ENCODE measurements at places on chromosomes 7 and 10.

DNA sequence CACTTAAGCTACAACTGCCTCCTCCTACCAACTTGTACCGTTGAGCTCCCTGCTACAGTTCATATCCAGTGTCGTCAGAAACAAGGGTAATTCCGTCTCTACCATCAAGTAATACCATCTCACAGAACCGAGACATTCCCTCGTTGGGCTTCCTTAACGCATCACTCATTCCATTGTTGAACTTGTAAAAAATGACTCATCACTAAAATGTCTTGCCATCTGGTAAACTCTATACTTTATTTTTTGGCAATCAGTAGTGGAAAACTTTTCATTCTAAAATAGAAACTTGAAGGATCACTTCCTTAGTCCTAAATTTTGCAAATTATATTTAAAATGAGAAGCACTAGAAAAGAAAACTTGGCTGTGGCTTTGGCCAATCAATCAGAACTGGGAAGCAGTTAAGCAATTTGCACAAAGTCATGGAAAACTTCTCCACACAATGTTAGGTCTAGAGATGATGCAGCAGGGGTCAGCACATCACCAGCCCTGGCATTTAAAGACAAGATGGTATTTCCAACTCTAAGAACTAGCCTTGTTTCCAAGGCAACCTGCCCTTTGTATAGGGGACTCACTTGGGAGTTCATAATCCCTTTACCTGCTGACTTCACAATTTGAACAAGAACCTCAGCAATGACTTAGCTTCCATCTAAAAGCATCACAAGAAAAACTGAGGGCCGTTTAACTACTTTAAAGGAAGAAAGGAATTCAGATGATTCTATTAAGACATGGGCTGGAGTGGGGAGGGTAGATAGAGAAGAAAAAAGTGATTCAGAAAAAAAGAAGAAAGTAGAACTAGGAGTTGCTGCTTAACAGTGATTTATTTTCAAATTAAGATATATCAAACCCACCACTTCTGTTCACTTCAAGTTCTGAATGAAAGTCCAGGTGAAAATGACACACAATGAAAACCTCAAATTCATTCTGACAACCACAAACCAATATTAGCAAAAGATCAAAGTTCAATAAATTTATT, 288.1 kb downstream of the PARD3 start:
- no peak for DNase-seq

DNA sequence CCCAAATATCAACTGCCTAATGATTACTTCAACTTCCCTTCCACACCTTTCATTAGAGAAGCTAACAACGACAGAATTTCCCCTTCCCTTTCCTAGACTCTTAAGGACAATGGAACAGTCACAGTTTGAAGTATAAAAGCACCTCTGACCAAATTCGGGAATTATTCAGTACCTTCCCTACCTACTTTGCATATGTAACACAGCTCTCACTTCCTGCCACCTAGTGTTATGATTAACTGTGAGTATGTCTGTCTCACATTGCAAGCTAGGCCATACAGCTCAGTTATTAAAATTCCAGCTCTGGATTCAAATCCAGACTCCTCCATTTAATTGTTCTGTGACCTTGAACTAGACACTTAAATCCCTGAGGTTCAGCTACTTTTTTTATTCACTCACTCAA, 44.8 kb upstream of the HPSE2 start:
- no peak for DNase-seq

DNA sequence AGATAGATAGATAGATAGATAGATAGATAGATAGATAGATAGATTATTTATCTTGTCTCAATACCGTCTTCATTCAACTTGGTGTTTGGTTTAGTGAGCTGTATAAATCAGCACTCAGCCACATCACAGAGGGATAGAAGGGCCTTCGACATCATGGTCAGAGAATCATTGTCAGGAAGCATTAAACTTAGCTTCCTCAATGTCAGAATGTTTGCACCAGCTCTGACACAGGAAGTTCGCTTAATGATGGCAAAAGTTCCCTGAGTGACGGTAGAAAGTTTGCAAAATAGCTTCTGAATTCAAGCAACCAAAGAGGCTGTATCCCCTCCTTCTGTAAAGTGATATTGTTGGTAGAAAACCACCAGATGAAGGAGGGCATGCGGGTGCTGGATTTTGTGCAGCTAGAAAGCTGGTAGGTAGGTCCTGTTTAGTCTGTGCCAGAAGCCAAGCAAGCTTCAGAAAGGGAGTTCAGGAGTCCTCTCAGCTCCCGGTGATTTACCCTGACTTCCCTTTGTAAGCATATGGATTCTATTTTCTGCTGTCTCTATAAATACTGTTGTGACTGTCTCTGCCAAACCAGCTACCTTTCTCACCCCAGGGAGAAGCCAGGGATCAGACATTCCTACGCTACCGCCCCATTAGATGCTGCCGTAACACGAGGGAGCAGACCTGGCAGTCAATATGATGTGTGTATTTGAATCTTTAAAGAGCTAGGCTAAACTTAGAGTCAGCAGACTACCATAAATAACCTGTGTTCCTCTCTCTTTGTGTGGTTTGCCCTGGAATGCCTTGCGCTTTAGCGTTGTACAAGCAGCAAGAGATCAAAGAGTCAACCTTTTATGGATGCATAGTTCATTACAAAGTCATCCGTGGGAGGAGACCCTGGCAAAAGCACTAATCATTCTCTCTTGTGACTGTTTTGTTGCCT, 200.5 kb upstream of the KIAA1217 start:
- DNase-seq, result no peak

DNA sequence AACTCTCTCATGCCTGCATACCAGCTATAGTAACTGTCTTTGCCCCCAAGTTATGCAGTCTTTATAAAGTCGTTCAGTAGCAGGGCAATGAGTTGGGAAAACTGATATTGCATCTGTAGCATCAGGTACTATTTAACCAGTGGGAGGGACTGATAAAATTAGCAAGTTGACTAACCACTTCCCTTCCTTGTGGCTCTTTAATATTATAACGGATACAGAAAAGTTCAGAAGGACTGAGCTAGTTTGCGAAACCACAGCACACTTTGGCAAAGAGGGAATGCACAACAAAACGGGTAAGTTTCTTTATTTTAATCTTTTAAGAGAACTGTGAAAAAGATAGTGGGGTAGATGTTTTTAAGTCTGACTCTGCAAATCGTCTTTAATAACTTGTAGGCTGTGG, 205.3 kb upstream of the HDAC9 start:
- no peak for DNase-seq

DNA sequence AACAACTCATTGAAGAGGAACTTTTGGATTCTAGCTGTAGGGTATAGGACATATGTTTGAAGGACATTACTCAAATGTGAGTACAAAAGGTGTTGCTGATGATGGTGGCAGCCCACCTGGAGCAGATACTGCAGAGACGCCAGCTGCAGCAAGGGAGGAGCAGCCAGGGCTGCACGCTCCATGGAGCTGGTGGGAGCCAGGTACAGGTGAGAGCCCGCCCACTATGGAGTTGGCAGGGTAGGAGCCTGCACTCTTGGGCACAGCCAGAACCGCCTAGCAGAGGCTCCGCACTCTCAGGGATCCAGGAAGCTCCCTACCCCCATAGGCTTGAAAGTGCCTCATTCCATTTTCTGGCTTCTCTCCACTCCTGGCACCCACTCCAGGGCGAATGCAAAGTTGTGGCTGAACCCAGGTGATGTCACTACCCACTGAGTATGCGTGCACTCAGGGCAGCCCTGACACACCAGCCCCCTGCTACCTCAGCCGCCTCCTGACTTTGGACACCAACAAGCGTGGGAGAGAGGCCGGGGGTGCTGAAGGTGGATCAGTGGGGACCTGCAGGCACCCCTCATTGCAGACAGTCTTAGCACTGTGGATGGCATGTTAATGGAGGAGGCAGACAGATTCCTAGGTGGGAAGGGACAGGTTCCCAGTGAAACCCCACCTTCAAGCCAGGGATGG, 761.1 kb downstream of the IPMK start:
- DNase-seq, result no peak

GRCh38 chr7:52719677-52720076, 315.8 kb upstream of the POM121L12 start:
- DNase-seq, result no peak
